Osteocyte (in vitro differentiated cells): ENCODE measurements at places on chromosomes 13 and 19.

DNA sequence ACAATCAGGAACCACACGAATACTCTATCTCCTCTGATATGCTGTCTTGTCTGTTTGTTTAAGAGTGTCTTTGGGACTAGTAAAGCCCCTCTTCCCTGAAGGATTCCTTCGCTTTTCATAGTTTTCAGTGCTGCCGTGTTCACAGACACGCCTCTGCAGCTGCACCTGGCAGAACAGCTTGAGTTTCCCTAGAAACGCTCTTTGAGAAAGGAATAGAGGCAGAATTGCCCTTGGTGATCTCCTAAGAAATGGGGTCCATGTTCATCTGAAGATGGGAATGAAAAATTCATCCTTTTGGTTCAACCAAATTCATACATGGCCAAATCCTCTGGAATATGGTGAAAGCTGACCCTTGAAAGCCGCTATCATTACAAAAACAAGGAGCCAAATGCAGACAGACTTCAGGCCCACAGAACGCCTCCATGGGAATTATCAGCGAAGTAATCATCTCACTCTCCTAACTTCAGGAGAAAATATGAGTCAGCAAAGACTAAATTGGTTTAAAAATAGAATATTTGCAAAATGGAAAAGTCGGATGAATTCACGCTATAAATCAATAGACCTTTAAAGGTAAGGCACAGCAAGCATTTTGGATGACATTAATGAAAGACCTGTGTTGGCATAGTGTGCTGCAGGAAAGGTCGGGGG lies 5.5 kb downstream of the SACS start:
- no peak for DNase-seq
- peak overlapping the region; percentile 90 for H3K27ac ChIP-seq
- no peaks in the 10 kb centered on the region for H3K27me3 ChIP-seq

GRCh38 chr13:48492470-48493065 lies 40.3 kb downstream of the RCBTB2 start:
- no peaks in the 10 kb centered on the region for H3K4me1 ChIP-seq
- DNase-seq: no peak
- no peak overlapping the region for H3K27ac ChIP-seq

- H3K4me1 ChIP-seq: no peaks in the 10 kb centered on the region
- no peak for DNase-seq
- H3K27me3 ChIP-seq: peaks cover 39% of the 10 kb centered on the region
- H3K4me3 ChIP-seq: no peak overlapping the region
Observed at GRCh38 chr19:41456342-41456918, 13.5 kb downstream of the ERICH4 start.

- H3K27ac ChIP-seq: no peak overlapping the region
Observed at GRCh38 chr13:98626298-98626935, 49.5 kb upstream of the STK24 start.

DNA sequence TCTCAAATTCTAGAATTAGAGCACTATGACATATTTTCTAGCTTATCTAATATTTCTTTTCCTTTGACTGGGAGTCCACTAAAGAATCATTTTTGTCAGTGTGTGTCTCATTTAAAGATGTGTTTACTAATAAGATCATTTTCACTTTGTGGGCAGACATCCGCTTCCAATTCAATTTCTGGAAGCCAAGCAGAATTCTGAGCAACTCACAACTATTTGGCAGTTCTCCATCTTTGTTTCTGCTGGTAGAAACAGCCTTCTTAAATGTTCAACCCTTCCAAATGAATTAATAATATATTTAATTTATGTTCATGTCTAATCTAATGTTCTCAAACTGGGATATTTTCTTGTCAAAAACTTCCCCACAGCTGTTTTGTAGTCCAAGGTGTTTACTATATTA lies 411.8 kb downstream of the KCTD12 start:
- no peak for DNase-seq
- no peaks in the 10 kb centered on the region for H3K36me3 ChIP-seq
- H3K4me1 ChIP-seq: no peaks in the 10 kb centered on the region
- H3K27me3 ChIP-seq: peaks cover 36% of the 10 kb centered on the region

DNA sequence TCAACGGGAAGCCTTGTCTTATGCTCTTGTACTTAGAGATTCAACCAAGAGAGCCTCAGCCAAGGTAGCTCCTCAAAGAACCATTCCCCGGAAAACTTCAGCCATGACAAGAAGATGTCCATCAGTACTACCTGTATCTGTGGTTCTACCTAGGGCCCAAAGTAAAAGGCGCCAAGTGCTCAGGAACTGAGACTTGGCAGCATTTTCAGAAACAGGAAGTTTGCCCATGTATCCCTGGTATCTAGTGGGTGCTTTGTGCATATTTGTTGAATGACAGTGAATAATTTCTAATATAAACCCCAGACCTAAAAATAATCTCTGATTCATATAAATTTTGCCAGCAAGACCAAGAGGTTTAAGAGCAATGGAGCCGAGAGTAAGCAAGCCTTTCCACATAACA lies 7.2 kb downstream of the FAM216B start:
- H3K4me1 ChIP-seq: no peaks in the 10 kb centered on the region
- DNase-seq: no peak
- no peaks in the 10 kb centered on the region for H3K27me3 ChIP-seq
- no peak overlapping the region for H3K27ac ChIP-seq
